ENCODE measurements at places on chromosomes 7 and 10.

DNA sequence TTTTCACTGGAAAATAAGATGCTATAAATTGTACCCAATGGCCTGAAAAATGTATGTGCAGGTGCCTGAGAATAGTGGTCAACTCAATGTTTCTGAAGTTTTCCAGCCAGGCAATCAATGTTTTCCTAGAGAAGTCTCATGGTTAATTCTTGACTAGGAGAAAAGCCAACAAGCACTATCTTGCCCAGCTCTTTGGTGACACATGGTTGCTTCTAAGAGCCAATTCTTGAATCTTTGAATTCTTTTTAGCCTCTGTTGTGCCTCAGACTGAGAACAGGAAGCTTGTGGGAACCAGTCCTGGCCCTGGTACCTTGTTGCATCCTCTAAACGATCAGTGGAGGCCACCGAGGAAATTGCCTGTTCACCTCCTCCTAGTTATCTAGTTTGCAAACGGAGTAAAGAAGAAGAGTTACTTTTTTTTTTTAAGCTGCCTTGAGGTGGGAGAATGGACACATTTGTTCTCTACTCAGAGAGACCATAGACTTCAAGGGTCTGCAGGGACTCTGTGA is 144.0 kb upstream of the MKLN1 start:
- no peak for DNase-seq

- DNase-seq = no peak
Measured at GRCh38 chr10:78595269-78595619, 473.5 kb upstream of the ZMIZ1 start.

DNA sequence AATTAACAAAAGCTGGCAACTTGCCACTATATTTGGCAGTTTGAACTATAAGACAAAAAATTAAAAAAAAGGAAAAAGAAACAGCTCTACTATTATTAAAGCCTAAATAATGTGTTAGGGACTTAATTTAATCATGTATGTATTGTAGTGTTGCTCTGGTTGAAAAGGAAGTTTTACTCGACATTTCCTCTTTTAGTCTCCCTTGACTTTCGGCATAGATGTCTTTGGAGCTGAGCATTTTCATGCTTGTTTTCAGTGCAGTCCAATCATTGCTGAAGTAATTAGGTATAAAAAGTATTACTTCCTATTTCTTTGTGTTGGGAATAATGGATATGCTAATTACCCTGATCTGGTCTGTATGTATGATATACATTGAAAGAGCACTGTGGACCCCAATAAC is 216.8 kb upstream of the KLF6 start:
- no peak for DNase-seq

DNA sequence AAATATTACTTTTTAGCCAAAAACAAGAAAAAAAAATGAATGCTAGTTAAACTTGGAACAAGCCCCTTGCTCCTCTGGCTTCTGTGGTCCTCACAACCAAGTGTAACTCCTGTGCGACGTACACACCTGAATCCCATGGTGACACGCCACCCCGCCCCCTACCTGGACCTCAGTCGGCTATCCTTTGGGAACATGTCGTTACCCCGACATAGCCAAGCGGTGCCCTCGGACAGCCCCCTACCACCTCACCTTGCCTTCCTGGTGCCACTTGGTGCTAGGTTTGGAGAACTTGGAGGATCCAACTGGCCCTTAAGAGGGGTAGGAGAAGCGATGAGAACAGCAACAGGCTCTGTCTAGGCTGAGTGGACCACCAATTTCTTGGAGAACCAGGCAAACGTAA is 12.0 kb upstream of the SMARCD3 start:
- no peak for DNase-seq

GRCh38 chr7:14292737-14293136 is 303.3 kb upstream of the ETV1 start:
- DNase-seq = no peak
